ENCODE measurements at places on chromosomes 3 and 15.

GRCh38 chr15:92878593-92879053, 21.5 kb upstream of the CHD2 start:
- DNase-seq = no peak

- DNase-seq = peak; percentile 68
Measured at GRCh38 chr3:45915518-45916231, 27.6 kb upstream of the CXCR6 start.

GRCh38 chr15:99619712-99620111, 53.9 kb downstream of the MEF2A start:
- no peak for DNase-seq

GRCh38 chr3:178964551-178964950, 107.1 kb downstream of the ZMAT3 start:
- DNase-seq = no peak

GRCh38 chr3:57927916-57928315, 80.3 kb upstream of the FLNB start:
- DNase-seq = no peak

GRCh38 chr15:92473756-92474155, 80.1 kb downstream of the ST8SIA2 start:
- no peak for DNase-seq

DNA sequence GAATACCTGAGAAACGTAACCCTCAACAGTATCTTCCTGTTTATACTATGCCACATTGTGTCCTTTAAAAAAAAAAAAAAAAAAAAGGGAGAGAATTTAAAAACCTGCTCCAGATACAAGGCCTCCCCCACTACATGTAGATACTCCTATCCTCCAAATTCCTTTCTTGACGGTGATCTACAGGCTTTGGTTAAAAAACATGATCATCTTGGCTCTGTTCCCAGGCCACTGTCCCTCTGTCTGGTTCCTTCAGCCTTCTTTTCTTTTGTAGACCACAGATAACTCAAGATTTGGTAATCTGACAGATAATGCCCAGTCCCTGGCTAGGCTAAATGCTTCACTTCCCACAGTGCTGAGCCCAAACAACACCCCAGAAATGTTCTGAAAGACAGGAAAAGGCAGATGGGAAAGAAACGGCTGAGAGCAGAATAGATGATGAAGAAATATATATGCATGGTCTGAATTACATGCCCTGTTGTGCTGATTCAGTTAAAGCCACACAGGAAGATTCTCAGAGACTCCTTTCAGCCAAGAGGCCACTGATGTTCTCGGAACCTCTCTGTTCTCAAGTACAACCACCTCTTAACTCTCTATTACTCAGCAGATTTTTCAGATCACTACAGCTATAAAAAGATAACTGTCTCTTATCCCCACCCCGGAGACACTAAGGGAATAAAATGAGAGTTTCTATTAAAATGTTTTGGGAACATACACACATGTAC, 48.3 kb downstream of the NPTN start:
- DNase-seq = no peak

GRCh38 chr15:59413577-59413976, 24.4 kb upstream of the FAM81A start:
- DNase-seq = no peak

GRCh38 chr3:129106320-129106719, 15.3 kb downstream of the RAB43 start:
- DNase-seq = no peak

DNA sequence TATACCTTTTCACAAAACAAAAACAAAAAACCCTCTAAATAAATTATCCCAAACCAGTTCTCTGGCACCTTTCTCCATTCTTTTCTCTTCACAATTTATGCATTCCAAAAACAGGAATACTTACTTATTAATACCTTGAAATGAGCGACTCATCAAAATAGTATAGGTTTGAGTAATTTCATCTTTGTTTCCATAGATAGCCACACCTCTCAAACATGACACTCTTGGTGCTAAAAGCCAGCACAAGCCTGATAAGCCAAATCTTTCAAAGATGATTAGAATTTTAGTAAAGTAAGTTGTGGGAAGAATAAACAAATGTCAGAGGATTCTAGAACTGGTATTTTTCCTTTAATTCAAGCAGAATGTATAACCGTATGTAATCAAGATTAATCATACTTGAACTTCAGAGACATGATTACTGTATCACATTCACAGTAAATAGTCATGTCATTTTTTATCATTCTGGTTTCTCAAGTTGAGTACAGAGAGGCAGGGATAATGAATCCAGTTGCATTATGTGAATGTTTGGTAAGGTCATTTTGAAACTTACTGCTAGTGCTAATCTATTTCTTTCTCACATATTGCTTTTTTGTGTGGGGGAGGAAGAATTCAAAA, 12.1 kb upstream of the WDR5B start:
- DNase-seq = no peak

DNA sequence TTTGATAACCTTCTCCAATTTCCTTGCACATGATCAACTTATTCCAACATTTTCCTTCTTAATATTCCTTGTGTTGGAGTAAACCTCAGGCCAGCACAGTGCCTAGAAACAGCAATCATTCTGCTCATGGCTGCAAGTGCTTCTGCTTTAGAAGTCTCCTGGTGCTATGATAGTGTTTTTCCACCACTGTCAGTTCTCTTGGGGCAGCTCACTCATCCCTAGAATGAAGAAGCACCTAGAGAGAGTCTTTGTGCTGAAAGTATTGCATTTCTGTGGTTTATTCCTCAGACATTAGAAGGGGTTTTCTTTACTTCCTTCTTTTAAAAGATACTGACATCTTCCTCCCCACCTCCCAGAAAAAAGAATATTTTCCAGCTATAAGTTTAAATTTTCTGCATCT, 183.5 kb downstream of the RYR3 start:
- DNase-seq = no peak

DNA sequence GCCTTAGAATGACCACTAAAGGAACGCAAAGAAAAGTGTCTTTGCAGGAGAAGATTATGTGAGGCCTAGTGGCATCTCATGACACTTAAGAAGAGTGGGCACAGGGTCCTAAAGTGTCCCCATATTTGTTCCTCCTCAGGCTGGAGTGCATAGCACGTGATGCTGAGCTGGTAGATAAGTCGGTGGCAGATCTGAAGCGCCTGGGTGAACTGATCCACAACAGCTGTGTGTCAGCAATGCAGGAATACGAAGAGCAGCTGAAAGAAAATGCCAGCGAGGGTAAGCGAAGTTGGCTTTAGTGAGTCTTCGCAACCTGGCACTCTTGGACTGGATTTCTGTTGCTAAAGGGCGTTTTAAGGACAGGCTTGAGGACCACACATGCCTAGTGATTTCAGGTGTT, 92.6 kb downstream of the CHD2 start:
- no peak for DNase-seq

GRCh38 chr3:128410669-128411573, 55.8 kb downstream of the DNAJB8 start:
- no peak for DNase-seq

DNA sequence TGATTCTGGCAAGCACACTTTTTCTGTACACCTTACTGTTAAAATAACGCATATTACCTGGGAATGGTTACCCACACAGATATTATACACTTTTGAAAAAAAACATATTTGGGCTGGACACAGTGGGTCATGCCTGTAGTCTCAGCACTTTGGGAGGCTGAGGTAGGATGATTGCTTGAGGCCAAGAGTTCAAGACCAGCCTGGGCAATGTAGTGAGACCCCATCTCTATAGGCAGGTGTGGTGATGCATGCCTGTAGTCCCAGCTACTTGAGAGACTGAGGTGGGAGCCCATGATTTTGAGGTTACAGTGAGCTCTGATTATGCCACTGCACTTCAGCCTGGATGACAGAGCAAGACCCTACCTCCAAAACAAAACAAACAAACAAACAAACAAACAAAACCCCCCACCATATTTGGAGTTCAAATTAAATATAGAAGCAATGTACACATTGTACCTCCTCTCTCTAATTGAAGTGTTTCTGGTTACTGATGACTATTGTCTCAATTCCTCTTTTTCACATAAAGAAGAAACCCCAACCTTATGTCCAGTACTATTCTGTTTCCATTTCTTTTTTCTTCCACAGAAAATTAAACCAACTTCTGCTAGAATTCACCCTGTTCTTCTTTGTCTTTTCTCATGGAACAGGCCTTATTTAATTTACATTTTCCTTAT, 152.6 kb upstream of the UMPS start:
- DNase-seq = no peak

- no peak for DNase-seq
Measured at GRCh38 chr3:87436781-87437543, 160.6 kb upstream of the POU1F1 start.

DNA sequence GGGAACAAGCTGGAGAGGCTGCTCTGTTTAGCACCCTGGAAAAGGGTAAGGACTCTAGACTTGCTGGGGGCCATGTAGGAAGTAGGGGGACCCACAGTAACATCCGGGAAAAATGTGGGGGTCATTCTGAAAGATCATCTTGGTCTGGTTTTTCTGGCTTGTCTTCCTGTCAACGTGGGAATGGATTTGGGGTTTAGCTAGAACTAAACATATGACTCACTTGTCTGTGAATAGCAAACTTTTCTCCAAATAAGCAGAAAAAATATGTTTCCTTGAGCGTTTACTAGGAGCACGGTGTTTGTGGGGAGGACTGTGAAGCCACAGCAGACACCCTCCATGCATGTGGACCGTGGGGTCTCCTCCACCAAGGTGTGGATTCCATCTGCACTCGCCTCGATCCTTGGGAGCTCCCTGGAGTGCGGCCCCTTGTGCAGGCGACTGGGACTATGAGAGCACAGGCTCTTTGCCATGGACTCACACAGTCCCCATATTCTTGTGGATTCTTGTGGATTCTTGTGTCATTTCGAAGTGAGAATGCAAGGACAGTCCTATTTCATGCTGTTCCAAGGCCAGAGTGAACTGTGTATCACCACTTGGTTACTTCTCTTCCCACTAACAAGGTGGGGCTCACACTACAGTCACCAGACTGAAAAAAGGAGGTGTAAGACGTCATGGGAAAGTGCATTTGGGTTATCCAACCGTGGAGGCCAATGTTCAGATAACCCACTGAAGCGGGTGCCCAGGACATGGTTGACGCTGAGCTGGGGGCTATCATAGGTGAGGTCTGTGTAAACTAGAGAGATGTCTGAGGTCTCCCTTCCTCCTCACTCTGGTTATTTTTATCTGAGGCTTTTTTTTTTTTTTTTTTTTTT, 25.5 kb downstream of the PGPEP1L start:
- no peak for DNase-seq

DNA sequence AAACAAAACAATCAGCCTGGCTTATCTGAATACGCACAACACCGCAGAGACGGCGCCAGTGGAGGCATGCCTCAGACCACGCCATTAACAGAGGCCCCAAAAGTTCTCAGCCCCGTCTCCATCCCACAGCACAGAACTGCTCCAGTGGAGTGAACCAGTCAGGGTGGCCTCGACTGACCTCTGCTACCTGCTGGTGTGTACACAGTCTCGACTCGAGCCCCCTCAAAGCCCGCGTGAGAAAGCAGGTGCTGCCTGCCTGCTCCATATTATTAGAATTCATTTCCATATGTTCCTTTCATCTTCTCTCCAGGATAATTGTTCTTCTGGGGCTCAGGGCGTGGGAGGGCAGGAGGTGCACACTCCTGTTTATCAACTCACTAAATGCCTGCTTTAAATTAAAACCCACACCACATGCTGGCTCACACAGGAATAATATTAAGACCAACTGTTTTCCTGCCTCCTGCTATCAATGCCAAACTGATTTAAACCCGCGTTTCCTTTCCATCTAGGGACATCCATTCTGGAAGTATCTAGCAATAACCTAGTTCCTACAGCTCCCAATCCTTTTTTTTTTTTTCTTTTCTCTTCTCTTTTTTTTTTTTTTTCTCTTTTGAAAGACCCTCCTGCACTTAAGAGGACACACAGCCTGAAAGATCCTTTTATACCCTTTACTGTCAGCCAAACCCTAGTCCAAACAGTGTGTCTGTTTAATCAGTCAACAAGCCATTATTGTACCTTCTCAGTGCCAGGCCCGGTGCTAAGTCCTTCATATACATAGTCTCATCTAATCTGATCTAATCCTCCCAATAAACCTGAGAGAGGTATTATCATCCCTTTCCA, 101.2 kb downstream of the TLE3 start:
- DNase-seq = no peak

DNA sequence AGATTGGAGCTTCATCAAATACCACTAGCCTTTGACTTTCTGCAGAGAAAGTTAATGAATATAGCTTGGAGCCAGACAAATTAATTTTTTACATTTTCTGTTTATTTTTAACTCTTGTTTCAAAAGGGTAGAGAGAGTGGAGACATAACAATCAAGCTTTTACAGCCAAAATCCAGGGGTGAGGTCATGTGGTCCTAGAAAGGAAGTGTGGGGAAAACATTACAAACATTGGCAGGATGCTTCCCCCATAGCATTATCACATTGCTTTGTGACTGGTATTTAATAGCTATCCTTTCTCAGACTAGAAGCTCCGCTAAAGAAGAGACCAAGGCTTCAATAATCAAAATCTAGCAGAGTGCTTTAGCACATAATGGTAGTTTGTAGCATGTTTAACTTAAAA, 46.4 kb upstream of the PHLDB2 start:
- DNase-seq = no peak

- DNase-seq = no peak
Measured at GRCh38 chr15:77571741-77572140, 61.0 kb downstream of the LINGO1 start.

DNA sequence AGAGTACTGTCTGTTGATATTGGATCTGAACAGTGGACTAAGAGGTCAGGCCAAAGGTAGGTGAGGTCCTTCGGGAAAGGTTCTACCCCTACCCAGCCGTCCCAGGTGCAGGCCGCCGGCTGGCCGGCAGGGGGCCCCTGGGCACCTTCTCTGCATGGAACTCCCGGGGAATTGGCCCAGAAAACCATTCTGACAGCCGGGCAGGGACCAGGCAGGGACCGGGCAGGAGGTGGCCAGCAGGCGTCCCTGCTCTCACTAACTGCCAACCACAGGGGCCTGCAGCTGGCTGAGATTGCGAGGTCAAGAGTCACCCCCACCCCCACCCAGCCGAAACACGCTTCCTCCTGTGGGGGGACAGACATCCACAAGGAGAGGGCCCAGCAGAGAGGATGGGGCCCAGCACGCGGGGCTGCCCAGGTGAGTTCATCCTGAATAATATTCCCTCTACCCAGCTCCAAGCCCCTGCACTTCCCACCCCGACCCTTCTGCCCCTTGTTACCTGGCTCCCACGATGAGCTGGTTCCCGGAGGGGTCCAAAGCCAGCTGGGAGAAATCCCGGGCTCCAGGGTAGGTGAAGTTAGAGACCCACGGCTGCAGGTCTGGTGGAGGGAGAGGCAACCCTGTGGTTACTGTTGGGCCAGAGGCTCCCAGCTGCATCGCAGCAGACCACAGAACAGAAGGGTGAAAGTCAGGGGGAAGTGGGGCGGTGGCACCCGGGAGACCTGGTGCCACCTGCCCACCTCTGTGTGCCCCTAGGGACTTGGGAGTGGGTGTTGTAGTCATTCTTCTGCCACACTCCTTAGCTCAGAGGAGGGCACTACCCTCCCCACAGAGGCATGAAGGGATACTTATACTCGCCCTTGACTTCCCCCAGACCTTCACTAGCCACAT, 84.4 kb downstream of the SEMA5B start:
- peak; percentile 7 for DNase-seq

GRCh38 chr3:38662544-38662943, 13.1 kb upstream of the SCN5A start:
- DNase-seq = no peak

Measured in CD4-positive, alpha-beta T cell treated with Interleukin-10 for 1 hour (primary cell).